Cerebellum (tissue), 4 donors: ENCODE measurements at places on chromosomes 3 and 15. TPM values are rescaled to one million over a fixed set of nuclear protein-coding genes. Genes with fewer than 3 reads are reported as not detected.

GRCh38 chr15:89826671-89827655 lies 12.3 kb upstream of the ANPEP start:
- no peak for DNase-seq

GRCh38 chr3:60384341-60384740 lies 866.9 kb downstream of the FHIT start:
- no peak for DNase-seq

ITIH1 gene
- 0.18 TPM for total RNA-seq

ROBO2 gene
- 236 TPM for total RNA-seq

WNT5A gene
- 49.4 TPM for total RNA-seq

REC114 gene
- not detected for total RNA-seq

- DNase-seq: no peak
Measured at GRCh38 chr3:149640976-149641728, 16.7 kb downstream of the WWTR1 start.

DNA sequence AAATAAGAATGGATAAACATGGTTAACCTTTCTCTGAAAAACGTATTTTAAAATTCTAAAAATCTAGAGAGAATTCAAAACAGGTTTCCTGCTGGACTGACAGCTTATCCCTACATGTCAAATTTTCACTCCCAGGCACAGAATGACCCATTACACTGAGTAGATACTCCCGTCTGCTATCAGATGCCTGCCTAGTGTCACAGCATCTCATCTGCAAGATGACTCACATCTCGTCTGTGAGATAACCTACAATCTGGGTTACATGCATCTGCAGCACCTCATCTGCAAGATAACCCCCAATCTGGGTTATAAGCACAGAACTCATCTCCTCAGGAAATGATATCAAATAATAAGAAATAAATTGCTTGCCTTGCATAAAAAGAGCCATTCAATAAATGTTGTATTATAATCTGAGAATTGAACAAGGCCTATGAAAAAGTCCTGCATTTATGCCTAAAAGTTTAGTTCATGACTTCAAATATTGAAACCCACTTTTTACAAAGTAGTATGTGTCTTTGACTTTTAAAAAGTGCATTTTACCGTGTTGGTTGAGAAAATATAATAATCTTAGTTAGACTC lies 188.3 kb upstream of the THBS1 start:
- DNase-seq: no peak

DNA sequence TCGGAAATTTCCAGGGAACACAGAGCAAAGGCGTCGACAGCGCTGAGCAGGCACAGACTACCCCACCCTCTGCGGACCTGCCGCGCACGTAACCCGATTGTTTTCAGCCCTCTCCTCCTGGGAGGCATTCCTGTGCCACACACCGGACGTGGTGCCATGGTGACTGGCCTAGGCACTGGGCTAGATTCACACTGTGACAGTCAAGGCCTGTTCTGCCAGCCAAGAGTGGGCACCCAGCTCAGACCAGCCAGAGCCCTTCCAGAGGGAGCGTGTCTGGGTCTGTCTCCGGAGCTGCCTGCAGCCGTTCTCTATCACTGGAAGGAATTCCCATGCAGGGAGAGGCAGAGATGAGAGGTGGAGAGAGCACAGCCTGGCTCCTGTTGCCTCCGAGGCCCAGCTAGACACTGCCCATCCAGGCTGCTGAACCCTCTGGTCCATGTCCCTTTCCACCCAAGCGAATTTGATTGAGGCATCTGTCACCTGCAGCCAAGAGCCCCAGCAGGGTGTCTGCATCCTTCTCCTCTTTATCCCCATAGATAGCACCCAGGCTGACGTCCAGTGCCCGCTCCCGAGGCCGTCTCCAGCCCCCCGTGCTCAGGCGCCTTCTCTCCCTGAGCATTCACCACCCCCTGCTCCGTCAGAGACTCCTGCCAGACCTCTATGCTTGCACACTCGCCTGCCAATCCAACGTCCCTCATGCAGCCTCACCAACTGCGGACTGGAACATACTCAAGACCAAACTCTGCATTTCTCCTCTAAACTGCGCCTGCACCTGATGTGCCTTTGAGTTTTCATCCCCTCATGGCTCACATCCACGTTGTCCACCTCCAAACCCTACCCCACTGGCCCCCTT lies 267.5 kb downstream of the OCA2 start:
- DNase-seq: peak; percentile 36

GRCh38 chr3:48989796-48990635 lies at the start of gene P4HTM:
Gene P4HTM, plus strand, starts transcription at chr3:48990241. Its CDS starts 16 bp downstream, at chr3:48990257.
- DNase-seq: peak; percentile 82

DNA sequence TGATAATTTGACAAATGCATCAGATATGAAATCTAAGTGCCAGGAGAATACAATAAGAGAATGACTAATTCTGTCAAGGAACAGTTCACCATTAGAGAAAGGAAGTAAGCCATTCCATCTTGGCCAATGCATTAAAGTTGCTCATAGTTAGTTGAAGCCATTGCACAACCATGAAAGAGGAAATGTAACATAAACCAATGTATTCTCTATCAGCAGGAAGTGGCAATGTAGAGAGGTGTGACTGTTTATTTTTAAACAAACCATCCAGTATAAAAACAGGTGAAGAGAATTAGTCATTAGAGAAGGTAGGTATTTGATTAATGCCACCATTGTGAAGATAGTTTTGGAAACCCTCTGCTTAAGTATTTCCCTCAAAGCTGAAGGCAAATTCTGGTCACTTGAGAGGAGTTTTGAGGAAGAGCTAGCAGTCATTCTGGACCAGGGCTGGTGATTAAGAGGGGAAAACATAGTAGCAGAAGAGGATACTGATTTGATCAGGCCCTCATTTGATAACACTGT lies 10.7 kb upstream of the ANXA2 start:
- no peak for DNase-seq

OR5K2 gene
- total RNA-seq: not detected

DNA sequence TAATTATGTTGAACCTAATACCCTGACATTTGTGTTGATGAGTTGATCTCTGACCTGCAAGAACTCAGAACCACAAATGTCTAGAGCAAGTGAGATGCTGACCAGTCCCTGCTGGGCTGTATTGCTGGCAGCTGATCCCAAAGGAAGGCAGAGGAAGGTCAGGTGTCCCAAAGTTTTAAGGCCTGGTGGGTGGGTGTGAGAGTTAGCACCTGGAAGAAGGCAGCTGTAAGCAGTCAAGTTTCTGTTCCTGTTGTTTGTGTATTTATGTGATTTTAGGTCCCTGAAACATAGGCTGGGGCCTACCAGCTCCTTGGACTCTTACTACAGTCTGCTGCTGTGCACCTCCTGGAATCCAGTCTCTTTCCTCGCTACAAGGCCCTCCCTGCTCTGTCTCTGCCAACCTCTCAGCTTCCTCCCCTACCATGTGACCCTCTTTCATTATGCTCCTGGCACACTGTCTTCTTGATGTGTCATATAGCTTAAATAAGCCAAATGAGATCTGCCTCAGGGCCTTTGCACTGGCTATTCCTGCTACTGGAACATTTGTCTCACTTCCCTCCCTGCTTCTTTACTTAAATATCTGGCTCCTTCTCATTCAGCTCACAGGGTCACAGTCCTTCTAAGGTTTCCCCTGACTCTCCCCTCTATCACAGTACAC lies 31.0 kb upstream of the ATOSA start:
- no peak for DNase-seq

GRCh38 chr3:31565288-31565687 lies 32.6 kb downstream of the STT3B start:
- no peak for DNase-seq

DNA sequence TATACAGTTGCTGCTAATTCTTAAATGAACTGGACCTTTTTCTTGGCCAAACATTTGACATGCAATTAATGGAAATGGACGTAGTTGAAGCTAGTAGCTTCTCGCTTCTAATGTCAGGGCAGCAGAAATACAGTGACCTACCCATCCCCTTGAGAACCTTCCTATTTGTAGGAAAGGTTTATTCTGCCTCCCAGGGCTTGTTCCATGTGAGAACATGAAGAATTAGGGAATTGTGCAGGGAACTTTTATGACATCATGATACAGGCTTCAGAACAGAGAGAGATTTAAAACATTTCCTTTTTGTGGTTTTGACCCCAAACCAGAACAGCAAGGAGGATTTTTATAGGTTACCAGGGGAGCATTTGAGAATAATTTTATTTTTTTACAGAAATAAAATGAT lies 406.6 kb upstream of the PPP2R3A start:
- no peak for DNase-seq

DNA sequence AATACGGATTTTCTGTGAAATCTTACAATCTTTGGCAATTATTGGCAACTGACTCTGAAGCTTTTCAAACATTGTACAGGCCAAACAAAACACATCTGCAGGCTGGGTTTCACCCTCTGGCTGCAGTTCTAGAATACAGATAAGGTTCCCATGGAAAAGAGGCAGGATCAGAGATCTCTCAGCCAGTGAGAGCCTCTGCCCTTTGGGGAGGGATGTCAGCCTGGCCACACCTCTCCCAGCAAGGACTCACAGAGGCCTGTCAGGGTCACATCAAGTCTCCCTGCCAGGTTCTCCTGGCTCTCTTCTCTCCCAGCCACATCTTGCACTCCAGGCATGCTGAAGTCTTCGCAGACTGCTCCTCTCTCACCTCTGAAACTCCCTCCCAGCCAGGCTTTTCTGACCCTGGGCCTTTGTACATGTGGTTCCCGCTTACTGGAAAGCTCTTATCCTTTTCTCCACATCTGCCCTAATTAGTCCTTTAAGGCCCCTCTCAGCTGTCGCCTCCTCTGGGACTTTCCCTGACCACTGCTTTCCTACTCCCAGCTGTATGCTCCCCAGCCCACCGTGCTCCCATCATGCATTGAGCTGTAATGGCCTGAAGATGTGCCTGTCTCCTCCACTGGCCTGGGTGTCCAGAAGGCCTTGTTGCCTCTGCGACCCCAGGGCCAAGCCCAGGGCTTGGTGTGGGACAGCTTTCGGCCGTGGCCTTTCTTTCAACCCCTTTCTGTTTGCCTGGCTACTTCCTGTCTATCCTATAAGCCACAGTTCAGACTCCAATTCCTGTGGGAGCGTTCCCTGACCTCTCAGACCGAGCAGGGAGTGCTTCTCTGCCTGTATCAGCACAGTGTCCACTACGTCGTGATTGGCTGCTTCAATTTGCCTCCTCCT lies 4.3 kb downstream of the RBP1 start:
- no peak for DNase-seq

STAG1 gene
- total RNA-seq: 67.0 TPM

OXTR gene
- 3.2 TPM for total RNA-seq

DNA sequence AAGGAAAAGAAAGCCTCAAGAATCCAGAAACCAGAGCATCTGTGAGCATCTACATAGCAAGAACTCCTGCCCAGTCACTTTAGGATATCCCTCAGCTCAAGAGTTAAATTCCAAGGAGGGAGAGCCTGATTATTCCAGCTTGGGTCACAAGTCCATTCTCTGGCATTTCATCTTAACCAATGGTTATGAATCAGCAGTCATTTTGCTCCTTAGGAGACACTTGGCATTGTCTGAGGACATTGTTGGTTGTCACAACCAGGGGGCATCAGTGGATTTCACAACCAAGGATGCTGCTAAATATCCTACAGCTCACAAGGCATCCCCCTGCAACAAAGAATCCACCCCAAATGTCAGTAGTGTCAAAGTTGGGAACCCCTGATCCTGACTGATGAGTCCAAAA lies 51.0 kb upstream of the LMCD1 start:
- no peak for DNase-seq

DNA sequence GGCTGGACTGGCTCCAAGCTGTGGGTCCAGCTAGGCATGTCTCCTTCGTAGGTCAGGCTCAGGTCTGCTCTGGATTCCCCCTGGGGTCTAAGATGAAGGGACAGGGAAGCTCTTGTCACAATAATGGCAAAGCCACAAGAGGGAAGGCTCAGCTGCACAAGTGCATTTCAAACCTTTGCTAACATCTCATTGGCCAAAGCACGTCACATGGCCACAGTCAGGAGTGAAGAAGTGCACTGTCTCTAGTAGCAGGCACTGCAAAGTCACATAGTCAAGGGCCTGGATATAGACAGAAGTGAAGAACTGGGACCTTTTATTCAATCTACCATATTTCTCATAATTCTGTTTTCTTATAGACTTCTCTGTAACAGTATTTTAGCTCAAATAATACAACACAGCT lies 20.1 kb downstream of the DLEC1 start:
- no peak for DNase-seq

SKOR1 gene
- total RNA-seq: 14.9 TPM

- no peak for DNase-seq
Measured at GRCh38 chr3:84943379-84943778, 15.4 kb upstream of the CADM2 start.

- no peak for DNase-seq
Measured at GRCh38 chr3:48407542-48408099, 22.3 kb downstream of the PLXNB1 start.

DNA sequence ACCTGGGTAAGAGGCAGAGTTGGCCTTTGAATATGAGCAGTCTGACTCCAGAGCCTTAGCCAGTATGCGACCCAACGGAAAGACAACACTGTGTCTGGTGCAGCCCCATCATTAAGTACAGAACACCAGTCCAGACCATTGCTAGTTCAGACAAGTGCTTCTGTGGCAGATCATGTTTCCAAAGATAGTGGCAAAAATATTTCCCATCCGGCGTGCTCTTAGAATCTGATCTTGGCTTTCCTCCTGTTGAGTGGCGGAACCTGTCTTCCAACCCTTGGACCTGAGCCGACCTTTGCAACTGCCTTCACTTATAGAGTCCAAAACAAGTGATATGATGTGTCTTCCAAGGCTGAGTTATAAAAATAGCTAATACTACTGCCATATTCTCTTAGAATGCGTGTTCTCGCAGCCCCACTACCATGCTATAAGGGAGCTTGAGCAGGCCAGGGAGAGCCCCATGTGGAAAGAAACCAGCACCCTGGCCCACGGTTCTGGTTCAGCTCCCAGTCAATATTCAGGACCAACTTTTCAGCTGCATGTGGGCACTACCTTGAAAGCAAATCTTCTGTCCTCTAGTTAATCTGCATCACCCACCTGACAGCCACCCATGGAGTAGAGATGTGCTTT lies 322.4 kb upstream of the SLCO3A1 start:
- DNase-seq: no peak

GRCh38 chr3:171228240-171228639 lies 201.7 kb upstream of the SLC2A2 start:
- no peak for DNase-seq

- DNase-seq: no peak
Measured at GRCh38 chr3:99693636-99694035, 55.2 kb downstream of the COL8A1 start.

POU1F1 gene
- not detected for total RNA-seq

DNA sequence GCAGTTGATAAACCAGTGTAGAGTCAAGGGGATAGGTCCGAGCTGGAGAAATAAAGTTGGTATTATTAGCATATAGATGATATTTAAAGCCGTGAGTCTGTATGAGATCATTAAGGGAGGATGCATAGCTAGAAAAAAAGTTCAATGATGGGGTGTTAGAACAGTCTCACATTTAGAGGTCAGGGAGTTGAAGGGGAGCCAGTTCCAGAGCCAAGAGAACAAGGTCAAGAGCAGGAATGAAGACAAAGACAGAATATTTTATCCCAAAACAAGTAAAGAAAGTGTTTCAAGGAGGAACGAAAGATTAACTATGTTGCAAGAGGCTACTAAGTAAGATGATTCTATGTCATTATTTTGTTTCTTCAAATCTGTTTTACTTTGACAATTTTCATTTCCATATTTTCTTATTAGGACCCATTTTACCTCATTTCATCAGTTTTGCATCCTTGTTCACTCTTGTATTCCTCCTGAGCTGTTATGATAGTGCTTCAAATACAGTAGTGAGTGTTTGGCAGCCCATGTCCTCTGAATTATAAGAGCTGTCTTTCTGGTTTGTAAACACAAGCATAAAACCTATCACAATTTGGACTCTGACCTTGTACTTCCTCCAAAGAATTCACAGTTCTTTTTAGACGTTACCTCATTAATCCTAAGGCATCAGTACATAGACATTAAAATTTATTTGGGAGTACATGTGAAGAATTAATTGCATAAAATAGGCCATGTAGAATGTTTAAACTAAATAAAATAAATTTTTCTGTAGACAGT lies 695.7 kb upstream of the NECTIN3 start:
- no peak for DNase-seq
